ENCODE measurements at places on chromosomes 1 and 21. TPM values are rescaled to one million over a fixed set of nuclear protein-coding genes. Genes with fewer than 3 reads are reported as not detected.
A peak's percentile ranks its signal among the peaks of the same experiment; 100 is the strongest.

The AGMAT gene
- 3.8 TPM for total RNA-seq

The LRRIQ3 gene
- 0.25 TPM for total RNA-seq

The OPTC gene
- total RNA-seq: not detected

The ILDR2 gene
- total RNA-seq: 0.67 TPM

The ESPN gene
- 3.9 TPM for total RNA-seq

The DDAH1 gene
- total RNA-seq: not detected

DNA sequence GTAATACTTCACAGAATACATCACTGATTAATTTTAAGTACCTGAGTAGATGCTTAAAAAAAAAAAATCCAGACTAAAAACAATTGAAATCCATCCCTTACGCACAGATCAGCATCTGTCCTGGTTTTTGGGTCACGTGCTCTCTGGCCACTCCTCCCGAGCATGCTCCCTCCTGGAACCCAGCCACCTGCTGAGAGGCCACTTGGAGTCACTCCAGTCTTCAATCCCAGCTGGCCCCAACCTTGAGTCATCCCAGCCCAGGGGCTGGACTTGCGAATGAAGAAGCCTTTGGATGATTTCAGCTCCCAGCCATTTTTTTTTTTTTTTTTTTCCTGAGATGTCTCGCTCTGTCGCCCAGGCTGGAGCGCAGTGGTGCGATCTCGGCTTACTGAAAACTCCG, 8.9 kb downstream of the MAP1LC3C start:
- H3K27ac ChIP-seq: no peak overlapping the region
- no peak overlapping the region for H3K4me3 ChIP-seq
- H3K27me3 ChIP-seq: no peaks in the 10 kb centered on the region
- no peaks in the 10 kb centered on the region for H3K36me3 ChIP-seq

- DNase-seq: no peak
- no peak overlapping the region for H3K27ac ChIP-seq
- H3K27me3 ChIP-seq: no peaks in the 10 kb centered on the region
Observed at GRCh38 chr21:42364304-42364865, 1.9 kb downstream of the TFF1 start.

GRCh38 chr1:153774026-153774595, 1.1 kb upstream of the SLC27A3 start:
- H3K27ac ChIP-seq: no peak overlapping the region
- H3K27me3 ChIP-seq: no peaks in the 10 kb centered on the region
- DNase-seq: no peak
- H3K36me3 ChIP-seq: peaks cover 35% of the 10 kb centered on the region
- H3K4me1 ChIP-seq: peaks cover 25% of the 10 kb centered on the region

- no peak overlapping the region for H3K27ac ChIP-seq
- DNase-seq: no peak
- H3K4me1 ChIP-seq: no peaks in the 10 kb centered on the region
- no peak overlapping the region for H3K4me3 ChIP-seq
- peaks cover 8% of the 10 kb centered on the region for H3K27me3 ChIP-seq
Observed at GRCh38 chr1:209304166-209304565, 279.3 kb upstream of the CAMK1G start.

GRCh38 chr1:228794173-228794572, 58.9 kb downstream of the RHOU start:
- DNase-seq: peak; percentile 32
- H3K4me1 ChIP-seq: peaks cover 57% of the 10 kb centered on the region
- no peaks in the 10 kb centered on the region for H3K27me3 ChIP-seq

DNA sequence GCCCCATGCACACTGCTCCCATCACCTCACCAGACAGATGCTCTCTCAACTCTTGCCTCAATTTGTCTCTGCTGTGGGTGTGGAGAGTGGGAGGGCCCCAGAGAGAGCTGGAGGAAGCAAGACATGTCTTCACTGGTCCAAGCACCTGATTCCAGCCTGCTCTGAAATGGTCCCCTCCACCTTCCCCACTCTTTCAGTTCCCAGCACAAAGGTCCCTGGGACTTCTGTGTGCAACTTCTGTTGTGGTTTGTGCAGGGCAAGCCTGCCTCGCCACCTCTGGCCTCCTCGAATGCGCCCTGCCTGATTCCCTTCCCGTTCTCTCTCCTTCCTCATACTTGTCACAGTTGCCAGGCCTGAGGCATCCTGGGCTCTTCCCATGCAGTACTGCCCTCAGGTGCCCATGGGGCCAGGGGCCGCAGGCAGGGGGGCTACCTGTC, 119.3 kb downstream of the SYT2 start:
- H3K4me1 ChIP-seq: no peaks in the 10 kb centered on the region
- H3K36me3 ChIP-seq: no peaks in the 10 kb centered on the region
- no peak overlapping the region for H3K27ac ChIP-seq
- H3K4me3 ChIP-seq: no peak overlapping the region
- no peak for DNase-seq

DNA sequence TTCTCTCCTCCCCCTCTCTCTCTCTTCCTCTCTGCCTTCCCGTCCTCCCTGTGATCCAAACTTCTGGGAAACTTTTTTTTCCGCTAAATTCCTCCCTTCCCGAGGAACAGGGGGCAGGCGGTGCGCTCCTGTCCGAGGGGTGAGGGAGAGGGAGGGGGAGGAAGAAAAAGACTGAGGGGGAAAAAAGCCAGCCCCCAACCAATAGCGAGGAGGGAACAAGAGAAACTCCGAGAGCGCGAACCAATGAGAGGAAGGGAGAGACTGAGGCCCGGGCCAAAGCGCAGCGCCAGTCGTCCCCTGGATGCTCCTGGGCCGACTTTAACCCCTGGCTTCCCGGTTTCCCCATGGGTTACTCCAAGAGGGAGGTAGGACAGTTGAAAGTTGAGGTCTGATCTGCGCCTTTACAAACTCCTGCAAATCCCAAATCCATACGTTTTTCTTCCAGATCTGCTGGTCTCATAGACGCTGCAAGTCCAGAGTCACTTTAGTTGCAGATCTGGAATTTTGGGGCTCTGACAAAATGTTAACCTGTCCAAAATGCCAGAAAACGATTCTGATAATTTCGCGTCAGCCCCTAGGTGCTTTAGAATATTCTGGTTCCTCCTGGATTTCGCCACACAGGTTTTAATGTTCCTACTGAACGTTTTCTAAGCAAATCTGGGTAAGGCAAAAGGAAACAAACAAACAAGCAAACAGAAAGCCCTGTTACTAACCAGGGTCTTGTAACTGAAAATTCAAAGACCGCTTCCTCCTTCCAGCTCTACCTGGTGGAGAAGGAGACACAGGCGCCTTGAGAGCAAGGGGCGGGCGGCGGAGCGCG, at the start of gene TBX15:
Gene TBX15 (minus strand): TSS at position 158 of the 820 bp plus-strand sequence. CDS start 548 bp downstream, outside the sequence.
- H3K27me3 ChIP-seq: peaks cover 98% of the 10 kb centered on the region
- no peak within 1 kb of the TSS for H3K4me3 ChIP-seq
- no peaks in the 10 kb centered on the region for H3K36me3 ChIP-seq
- H3K27ac ChIP-seq: no peak within 1 kb of the TSS
- DNase-seq: no peak

- H3K4me3 ChIP-seq: no peak overlapping the region
- H3K36me3 ChIP-seq: no peaks in the 10 kb centered on the region
- no peaks in the 10 kb centered on the region for H3K4me1 ChIP-seq
- DNase-seq: no peak
- H3K27me3 ChIP-seq: no peaks in the 10 kb centered on the region
- H3K27ac ChIP-seq: no peak overlapping the region
Observed at GRCh38 chr1:116956378-116956777, 45.2 kb upstream of the CD101 start.

- H3K4me3 ChIP-seq: no peak overlapping the region
- no peak overlapping the region for H3K27ac ChIP-seq
- H3K36me3 ChIP-seq: no peaks in the 10 kb centered on the region
- H3K27me3 ChIP-seq: no peaks in the 10 kb centered on the region
- peaks cover 43% of the 10 kb centered on the region for H3K4me1 ChIP-seq
Observed at GRCh38 chr1:235919833-235920441, 53.2 kb upstream of the LYST start.

- peaks cover 69% of the 10 kb centered on the region for H3K4me1 ChIP-seq
- H3K36me3 ChIP-seq: peaks cover 71% of the 10 kb centered on the region
- no peak overlapping the region for H3K4me3 ChIP-seq
- H3K27me3 ChIP-seq: no peaks in the 10 kb centered on the region
- no peak for DNase-seq
Observed at GRCh38 chr1:8411803-8412182, 93.9 kb downstream of the SLC45A1 start.

GRCh38 chr21:31181082-31181750, 142.9 kb upstream of the KRTAP19-8 start:
- peaks cover 85% of the 10 kb centered on the region for H3K4me1 ChIP-seq
- peak overlapping the region; percentile 39 for H3K27ac ChIP-seq
- H3K27me3 ChIP-seq: no peaks in the 10 kb centered on the region

DNA sequence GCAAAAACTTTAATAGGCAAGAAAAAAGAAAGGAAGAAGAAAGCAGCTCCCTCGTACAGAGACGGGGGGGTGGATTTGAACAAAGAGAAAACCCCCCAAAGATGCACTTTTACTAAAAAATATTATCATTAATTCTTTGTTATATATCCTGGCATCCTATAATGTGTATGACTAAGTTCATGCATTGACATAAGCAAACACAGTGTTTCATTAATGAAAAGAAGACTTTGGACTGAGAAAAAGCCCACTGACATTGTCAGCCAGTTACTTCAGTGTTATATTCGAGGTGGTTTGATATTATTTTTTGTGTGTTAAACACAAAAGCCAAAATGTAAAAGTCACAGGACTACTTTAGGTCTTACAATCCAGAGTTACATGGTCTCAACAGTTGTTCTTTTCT, 110.1 kb upstream of the DPYD start:
- peaks cover 3% of the 10 kb centered on the region for H3K27me3 ChIP-seq
- H3K4me1 ChIP-seq: no peaks in the 10 kb centered on the region
- no peak overlapping the region for H3K4me3 ChIP-seq
- no peak overlapping the region for H3K27ac ChIP-seq
- H3K36me3 ChIP-seq: no peaks in the 10 kb centered on the region

DNA sequence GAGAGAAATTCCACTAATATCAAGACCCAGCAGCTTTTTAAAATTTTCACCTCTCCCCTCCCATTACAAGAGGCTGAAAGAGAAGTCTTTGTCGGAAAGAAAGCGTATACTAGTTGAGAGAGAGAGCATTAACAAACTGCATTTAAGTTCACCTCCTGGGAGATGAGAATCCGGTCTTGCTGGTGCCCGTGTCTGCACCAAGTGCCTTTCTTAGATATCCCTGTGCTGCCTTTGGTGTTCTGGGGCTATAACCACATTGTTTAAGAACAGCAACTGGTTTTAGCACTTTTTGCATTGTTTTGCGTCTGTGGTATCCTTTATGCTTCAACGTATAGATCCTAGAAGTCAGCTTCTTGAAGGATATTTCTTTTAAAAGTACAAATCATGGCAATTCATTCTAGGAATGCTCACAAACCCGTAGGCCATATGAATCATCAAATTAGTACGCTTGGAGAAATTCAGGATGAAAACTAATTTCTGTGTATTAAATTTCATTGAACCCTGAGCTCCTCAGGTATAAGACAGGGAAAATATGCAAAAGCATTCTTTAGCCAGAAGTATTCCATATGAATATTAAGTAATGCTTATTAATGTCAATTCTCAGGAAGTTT, 3.4 kb upstream of the RPE65 start:
- no peak overlapping the region for H3K4me3 ChIP-seq
- no peak overlapping the region for H3K27ac ChIP-seq
- no peaks in the 10 kb centered on the region for H3K4me1 ChIP-seq
- H3K36me3 ChIP-seq: no peaks in the 10 kb centered on the region
- no peak for DNase-seq

DNA sequence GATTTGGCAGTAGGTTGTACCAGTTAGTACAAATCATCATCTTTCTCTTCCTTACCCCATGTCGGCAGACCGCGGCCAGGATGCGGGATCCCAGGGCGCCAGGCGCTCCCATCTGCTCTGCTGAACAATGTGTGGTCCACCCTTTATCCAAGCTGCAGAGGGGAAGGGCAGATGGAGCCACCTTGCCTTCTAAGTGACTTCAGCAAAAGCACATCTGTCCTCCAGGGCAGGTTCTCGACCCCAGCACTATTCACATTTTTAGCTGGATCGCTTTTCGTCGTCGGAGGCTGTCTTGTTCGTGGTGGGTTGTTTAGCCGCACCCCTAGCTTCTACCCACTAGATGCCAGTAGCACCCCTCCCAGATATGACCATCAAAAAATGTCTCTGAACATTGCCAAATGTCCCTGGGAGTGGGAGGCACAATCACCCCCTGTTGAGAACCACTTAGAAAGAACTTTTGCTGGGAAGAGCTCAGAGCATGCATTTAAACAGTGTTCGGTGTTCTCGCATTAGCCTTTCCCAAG, 58.1 kb upstream of the SIM2 start:
- H3K36me3 ChIP-seq: no peaks in the 10 kb centered on the region
- no peak overlapping the region for H3K27ac ChIP-seq
- no peaks in the 10 kb centered on the region for H3K27me3 ChIP-seq

GRCh38 chr1:5729636-5730145, 262.5 kb downstream of the NPHP4 start:
- no peak for DNase-seq
- no peaks in the 10 kb centered on the region for H3K27me3 ChIP-seq
- H3K4me1 ChIP-seq: no peaks in the 10 kb centered on the region
- H3K36me3 ChIP-seq: no peaks in the 10 kb centered on the region
- H3K4me3 ChIP-seq: no peak overlapping the region
- H3K27ac ChIP-seq: no peak overlapping the region

DNA sequence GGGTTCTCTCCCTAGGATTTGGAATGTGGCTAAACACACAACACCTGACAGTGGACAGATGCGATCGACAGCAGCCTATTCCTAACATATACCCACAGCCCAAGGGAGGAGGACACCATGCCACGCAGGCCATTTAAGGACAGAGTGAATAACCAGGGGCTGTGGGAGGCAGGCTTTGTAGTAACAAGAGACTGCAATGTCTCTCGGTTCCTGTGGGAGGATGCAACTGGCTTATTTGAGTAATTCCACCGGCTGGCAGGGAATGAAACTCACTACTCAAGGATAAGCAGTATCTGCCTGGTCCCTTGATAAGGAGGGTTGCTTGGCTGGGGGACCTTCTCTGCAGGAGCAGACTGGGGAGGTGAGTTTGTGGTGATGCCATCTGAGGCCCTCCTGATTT, 109.6 kb downstream of the PCP4 start:
- no peaks in the 10 kb centered on the region for H3K4me1 ChIP-seq
- no peak for DNase-seq
- H3K27me3 ChIP-seq: peaks cover 3% of the 10 kb centered on the region
- H3K27ac ChIP-seq: no peak overlapping the region
- H3K4me3 ChIP-seq: no peak overlapping the region

DNA sequence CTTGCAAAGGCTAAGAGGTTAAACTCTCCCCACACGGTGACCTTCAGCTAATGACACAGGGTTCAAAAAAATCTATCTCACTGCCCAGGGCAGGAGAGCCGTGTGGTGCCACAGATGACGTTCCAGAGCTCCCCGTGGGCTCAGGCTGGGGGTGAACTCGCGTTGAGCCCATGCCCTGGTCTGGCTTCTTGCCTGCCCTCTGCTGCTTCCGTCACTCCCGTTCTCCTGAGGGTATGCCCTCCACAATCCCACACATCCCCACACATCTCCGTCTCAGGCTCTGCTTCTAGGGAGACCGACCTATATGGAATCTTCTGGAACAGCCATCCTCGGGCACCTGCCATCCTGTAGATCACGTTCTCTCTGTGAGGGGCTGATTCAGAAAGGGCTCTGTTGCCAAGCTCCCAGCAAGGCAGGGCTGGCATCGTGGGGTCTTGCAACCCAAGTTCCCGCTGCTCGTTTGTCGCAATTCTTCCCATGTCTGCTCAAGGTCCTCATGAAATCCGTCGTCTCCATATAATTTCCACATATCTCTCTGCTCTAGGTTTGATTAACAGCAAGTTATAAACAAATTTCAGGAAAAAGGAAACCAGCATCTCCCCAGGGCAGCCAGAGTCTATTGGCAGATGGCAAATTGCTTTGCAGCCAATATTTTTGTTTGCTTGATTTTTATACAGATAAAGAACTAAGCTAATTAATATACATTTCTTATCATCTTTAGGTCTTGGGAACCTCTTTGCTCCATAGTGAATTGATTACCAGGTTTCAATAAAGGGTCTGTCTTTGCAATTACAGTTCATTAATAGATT, 278.2 kb downstream of the PTPRU start:
- H3K27me3 ChIP-seq: peaks cover 5% of the 10 kb centered on the region
- no peaks in the 10 kb centered on the region for H3K36me3 ChIP-seq
- no peak for DNase-seq
- no peaks in the 10 kb centered on the region for H3K4me1 ChIP-seq
- H3K4me3 ChIP-seq: no peak overlapping the region
- no peak overlapping the region for H3K27ac ChIP-seq

All from CD4-positive, alpha-beta T cell (primary cell).